ENCODE measurements at places on chromosomes 16 and 17. TPM values are rescaled to one million over a fixed set of nuclear protein-coding genes. Genes with fewer than 3 reads are reported as not detected.

Gene CLEC10A
- total RNA-seq = 1.8 TPM

Gene CFAP119
- 0.19 TPM for total RNA-seq

Gene HIGD1B
- total RNA-seq = not detected

Gene UNC119
- total RNA-seq = 12.3 TPM

GRCh38 chr16:75289189-75289588, 37.8 kb upstream of the BCAR1 start:
- H3K36me3 ChIP-seq = peaks cover 26% of the 10 kb centered on the region
- no peak overlapping the region for H3K4me3 ChIP-seq
- no peak for DNase-seq

GRCh38 chr17:27807567-27808470, 7.5 kb upstream of the NOS2 start:
- H3K27me3 ChIP-seq = no peaks in the 10 kb centered on the region
- no peak overlapping the region for H3K27ac ChIP-seq
- no peak for DNase-seq
- H3K4me3 ChIP-seq = peak overlapping the region; percentile 23
- peaks cover 12% of the 10 kb centered on the region for H3K4me1 ChIP-seq

DNA sequence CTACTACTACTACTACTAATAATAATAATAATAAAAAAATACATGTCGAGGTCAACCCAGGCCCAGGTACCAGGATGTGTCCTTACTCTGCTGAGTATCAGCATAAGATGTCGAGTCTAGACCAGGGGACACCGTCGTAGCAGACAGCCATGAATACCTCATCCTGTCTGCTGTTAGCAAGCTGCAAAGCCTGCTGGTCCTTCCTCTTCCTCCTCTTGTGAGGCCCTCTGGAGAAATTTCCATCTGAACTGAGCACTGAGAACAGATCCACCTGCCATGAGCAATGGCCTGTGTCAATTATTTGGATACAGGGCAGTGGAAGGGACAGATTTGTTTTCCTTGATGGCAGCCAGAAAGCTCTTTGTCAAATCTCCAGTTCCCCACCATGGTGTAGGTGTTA, 168.5 kb downstream of the XYLT1 start:
- no peaks in the 10 kb centered on the region for H3K36me3 ChIP-seq
- H3K4me3 ChIP-seq = no peak overlapping the region
- peaks cover 2% of the 10 kb centered on the region for H3K4me1 ChIP-seq
- DNase-seq = no peak
- H3K27me3 ChIP-seq = no peaks in the 10 kb centered on the region

DNA sequence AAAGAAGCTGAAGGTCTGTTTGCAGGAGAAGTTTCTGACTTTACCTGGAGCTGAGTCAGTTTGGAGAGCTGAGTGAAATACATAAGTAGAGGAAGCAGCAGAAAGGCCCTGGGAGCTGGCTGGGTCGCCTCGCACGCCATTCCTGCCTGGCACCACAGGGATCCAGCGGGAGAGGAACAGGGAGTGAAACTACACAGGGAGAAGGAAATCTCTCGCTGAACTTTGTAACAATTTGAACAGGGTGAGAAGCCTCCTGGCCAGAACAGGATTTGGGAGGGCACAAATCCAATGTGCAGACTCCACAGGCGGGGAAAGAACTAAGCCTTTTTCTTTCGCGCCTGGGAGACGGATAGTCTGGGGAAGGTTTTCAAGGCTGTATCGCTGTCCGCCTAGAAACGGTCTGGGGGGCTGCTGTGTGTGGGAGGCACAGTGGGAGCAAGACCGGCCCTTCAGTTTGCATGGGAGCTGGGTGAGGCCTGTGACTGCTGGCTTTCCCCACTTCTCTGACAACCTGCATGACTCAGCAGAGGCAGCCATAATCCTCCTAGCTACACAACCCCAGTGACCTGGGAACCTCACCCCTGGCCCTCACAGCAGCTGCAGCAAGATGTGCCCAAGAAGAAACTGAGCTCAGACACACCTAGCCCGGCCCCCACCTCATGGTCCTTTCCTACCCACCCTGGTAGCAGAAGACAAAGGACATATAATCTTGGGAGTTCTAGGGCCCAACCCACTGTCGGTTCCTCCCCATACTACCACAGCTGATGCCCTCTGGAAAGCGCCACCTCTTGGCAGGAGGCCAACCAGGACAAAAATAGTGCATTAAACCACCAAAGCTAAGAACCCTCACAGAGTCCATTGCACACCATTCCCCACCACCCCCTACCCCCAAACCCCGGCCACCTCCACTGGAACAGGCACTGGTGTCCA, 778.6 kb downstream of the KCNJ2 start:
- no peaks in the 10 kb centered on the region for H3K27me3 ChIP-seq
- H3K36me3 ChIP-seq = no peaks in the 10 kb centered on the region
- H3K4me3 ChIP-seq = no peak overlapping the region
- H3K4me1 ChIP-seq = no peaks in the 10 kb centered on the region

- peak overlapping the region; percentile 17 for H3K27ac ChIP-seq
- no peaks in the 10 kb centered on the region for H3K27me3 ChIP-seq
- DNase-seq = peak; percentile 75
- H3K4me1 ChIP-seq = peaks cover 72% of the 10 kb centered on the region
Measured at GRCh38 chr17:81867170-81867990, 3.8 kb downstream of the ARHGDIA start.

DNA sequence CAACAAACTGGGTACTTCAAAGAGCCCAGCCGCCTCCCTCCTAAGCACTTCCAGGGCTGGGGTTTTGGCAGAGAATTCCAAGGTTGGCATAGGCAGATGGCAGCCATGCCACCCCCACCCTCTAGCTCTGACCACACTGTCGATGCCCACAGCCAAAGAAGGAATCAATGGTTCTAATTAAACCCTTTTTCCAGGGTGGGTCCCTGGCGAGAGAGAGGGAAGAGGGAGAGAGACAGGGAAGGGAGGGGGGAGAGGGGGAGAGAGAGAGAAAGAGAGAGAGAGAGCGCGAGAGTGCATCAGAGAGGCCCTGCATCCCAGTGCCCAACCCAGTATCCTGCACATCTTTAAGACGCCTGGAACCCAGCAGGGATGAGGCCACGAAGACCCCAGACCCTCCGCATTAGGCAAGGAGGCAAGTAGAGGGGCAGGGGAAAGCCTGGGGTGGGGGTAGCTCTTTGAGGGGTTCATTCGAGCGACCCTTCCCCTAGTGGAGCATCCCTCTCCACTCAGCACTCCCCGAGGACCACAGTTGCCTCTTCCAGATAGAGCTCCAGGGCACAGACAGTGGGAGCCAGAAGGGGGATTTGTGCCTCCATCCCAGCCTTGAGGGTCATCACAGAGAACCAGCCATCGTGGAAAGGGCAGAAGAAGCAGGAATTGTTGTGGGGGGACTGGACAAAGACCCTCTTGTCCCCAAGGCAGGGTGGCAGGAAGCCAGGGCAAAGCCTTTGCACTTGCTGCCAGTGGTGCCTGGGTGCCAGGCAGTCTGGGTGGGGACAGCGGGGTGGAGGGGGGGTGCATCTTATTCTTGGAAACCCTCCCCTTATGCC, 2.6 kb downstream of the SRCIN1 start:
- no peak overlapping the region for H3K4me3 ChIP-seq
- H3K27me3 ChIP-seq = no peaks in the 10 kb centered on the region
- H3K4me1 ChIP-seq = peaks cover 5% of the 10 kb centered on the region
- DNase-seq = no peak
- no peak overlapping the region for H3K27ac ChIP-seq
- H3K36me3 ChIP-seq = no peaks in the 10 kb centered on the region

DNA sequence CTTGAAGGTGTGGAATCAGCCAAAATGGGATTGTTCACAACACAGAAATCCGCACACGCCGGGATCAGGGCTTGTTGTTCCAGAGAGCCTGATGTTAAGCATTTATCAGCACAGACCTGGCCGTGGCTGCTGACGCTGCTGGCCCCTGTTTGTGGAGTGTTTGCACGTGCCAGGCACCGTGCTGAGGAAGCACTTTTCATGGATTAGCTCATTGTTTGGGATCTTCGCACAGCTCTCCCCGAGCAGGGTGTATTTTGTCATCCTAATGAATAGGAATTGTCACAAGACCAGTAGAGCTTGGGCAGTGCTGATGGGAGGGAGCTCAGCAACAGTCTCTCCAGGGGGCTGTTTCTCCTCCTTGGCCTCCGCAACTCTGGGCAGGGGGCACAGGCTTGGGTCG, 160.4 kb upstream of the PLCG2 start:
- no peak overlapping the region for H3K27ac ChIP-seq
- peak; percentile 73 for DNase-seq
- H3K4me3 ChIP-seq = no peak overlapping the region
- no peaks in the 10 kb centered on the region for H3K4me1 ChIP-seq
- no peaks in the 10 kb centered on the region for H3K36me3 ChIP-seq

DNA sequence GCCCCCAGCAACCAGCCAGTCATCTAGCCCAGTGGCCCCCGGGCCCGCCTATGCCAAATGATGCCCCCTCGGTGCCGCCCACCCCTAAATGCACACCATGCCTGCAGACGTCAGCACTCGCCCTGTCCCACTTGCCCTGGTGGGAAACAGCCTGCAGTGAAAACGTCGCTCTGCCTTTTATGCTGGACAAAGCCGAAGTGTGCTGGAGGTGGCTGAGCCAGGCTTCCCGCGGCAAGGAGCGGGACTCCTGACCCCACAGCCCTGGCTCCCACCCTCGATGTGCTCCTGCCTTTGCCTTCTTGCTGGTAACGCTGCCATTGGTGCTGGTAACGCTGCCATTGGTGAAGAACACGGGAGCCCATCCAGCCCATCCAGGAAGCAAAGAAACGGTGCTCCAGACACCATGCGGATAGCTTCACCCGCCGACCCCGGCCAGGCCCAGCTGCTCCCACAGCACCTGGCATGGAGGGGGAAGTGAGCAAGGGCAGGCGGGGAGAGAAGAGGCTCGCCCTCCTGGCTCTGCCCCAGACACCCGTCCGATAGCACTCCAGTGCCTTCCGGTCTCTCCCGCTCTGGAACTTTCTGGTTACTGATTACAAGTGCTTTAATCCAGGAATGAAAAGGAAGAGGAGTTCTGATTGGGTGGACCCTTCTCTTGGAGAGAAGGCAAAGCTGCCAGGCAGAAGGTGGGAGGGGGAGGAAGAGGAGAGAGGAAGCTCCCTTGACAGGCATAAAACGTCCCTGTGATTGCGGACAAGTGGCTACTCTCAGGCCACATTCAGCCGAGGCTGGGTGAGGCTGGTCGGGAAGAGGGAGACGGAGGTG, 4.0 kb upstream of the BAIAP2 start:
- H3K4me3 ChIP-seq = no peak overlapping the region
- DNase-seq = peak; percentile 88
- no peaks in the 10 kb centered on the region for H3K27me3 ChIP-seq
- no peaks in the 10 kb centered on the region for H3K36me3 ChIP-seq
- H3K27ac ChIP-seq = peak overlapping the region; percentile 79
- peaks cover 30% of the 10 kb centered on the region for H3K4me1 ChIP-seq

DNA sequence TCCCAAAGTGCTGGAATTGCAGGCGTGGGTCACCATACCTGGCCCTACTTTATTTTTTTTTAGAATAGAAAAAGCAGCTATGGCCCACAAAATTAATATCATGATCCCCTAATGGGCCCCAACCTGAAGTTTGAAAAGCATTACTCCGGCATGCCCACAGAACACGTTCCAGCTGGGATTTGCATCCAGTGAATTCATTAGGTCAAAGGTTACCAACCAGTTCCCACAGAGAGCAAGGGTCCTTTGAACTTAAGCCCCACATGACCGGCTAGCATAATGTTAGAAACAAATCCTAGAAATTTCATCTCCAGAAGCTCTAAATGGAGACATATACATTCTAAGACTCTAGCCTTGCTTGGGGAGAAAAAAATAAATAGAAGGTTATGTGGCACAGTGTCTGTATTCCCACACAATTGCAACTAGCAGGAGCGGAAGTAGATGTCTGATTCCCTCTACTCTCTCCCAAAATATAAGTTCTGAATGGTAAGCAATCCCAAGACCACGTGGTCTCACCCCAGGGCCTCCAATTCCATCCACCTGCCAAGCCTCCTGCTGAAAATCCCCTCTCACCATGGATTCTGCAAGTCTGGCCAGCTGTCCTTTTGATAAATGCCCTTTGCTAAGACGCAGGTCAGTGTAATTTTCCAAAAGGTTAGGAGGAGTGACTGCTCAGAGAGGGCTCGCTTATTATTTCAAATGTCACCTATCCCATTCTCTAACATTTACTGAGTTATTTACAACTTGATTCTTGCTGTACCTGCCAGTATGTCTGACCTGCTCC, 395.8 kb downstream of the NPIPA8 start:
- H3K36me3 ChIP-seq = no peaks in the 10 kb centered on the region
- H3K4me3 ChIP-seq = no peak overlapping the region
- peaks cover 3% of the 10 kb centered on the region for H3K4me1 ChIP-seq
- no peaks in the 10 kb centered on the region for H3K27me3 ChIP-seq
- H3K27ac ChIP-seq = no peak overlapping the region

GRCh38 chr17:69870091-69870530, 204.9 kb upstream of the KCNJ16 start:
- no peaks in the 10 kb centered on the region for H3K27me3 ChIP-seq
- no peaks in the 10 kb centered on the region for H3K4me1 ChIP-seq
- H3K36me3 ChIP-seq = no peaks in the 10 kb centered on the region
- H3K4me3 ChIP-seq = no peak overlapping the region
- DNase-seq = no peak

DNA sequence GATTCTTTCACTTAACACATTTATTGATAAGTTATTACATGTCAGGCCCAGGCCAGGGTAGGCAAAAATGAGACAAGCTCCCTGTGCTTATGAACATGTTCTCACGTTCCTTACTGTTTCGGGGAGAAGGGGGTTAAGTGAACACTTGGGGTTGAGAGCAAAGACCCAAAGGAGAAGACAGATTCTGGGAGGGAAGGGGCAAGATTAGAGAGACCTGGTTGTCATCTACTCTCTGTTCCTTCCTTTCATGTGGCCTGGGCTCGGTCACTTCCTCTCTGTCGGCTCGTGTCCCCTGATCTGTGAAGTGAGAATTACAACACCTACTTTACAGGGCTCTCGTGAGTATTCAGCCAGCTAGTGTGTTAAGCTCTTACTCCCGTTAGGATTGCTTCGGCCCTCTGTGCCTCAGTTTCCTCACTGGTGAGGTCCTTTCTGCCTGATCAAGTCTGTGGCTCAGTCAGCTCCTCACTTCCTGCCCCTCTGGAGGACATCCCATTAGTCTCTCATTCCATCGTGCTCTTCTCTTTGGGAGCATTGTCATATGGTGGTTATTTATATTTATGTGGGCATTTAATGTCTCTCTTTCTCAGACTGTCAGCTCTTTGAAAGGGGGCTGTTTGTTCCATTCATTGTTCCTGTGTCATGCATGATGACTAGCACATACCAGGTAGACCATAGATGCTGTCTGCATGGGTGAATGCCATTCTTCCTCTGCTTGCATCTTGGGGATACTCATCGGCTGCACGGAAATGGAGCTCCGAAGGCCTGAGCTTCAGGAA, 38.9 kb downstream of the PLCG2 start:
- H3K27me3 ChIP-seq = no peaks in the 10 kb centered on the region
- no peaks in the 10 kb centered on the region for H3K4me1 ChIP-seq
- no peak for DNase-seq
- no peak overlapping the region for H3K4me3 ChIP-seq
